Stimulated activated CD4-positive, alpha-beta T cell treated with anti-CD3 and anti-CD28 coated beads, Interleukin-15, amount 100 ng/mL, for 1 hour (primary cell): ENCODE measurements at places on chromosomes 2 and 18.

- DNase-seq, result no peak
These were observed 8.2 kb downstream of the PER2 start for GRCh38 chr2:238280083-238280825.

- DNase-seq, result no peak
These were observed 111.1 kb upstream of the SPOPL start for GRCh38 chr2:138390316-138390945.

- no peak for DNase-seq
These were observed 16.2 kb upstream of the RAB1A start for GRCh38 chr2:65146078-65146477.

GRCh38 chr2:12271589-12271984, 445.1 kb upstream of the TRIB2 start:
- no peak for DNase-seq
